Brain microvascular endothelial cell (primary cell): ENCODE measurements at places on chromosomes 2 and 18.

- DNase-seq, result no peak
Observed at GRCh38 chr2:239195318-239195871, 205.4 kb downstream of the HDAC4 start.

GRCh38 chr2:47193607-47194006, 38.5 kb upstream of the STPG4 start:
- DNase-seq, result no peak

DNA sequence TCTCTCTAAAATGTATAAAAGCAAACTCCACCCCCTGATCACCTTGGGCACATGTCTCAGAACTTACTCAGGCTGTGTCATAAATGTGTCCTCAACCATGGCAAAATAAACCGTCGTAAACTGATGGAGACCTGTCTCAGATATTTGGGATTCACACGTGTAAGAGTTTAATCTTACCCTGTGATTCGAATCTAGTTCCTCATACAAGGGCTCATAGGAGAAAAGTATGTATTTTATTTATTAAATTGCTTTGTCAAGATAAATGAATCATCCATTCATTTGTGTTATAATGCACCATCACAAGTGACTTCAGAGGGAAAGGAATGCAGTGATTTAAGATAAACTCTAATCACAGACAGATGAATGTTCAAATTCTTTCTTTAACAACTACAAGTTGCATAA, 712.5 kb upstream of the LRATD1 start:
- no peak for DNase-seq

GRCh38 chr2:17540813-17541530, 476 bp downstream of the VSNL1 start:
- DNase-seq, result no peak

DNA sequence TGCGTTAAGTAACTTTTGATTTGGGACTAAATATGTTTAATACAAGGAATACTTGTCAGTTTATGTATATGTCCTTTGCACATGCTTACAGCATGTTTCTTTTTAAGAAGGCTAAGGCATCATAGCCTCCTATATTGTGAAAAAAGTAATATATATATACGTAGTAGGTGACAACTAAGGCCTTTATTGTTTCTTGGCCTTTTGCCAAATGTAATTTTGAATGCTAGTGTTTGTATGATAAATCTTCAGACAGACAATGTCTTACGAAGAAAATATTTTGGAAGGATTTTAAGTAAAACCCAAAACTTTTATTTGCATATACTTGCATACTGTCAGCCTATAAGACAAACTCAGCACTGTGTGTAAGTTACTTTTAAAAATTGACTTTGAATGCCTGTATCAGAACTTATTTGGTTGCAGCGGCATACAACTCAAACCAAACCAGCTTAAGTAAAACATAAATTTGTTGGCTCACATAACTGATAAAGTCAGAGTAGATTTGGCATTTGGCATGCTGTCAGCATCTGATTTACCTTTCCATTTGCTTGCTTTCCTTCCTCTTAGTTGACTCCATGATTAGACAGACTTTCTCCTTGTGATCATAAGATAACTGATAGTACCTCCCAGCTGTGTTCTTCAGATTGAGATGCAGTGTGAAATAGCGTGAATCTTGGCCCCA, 24.4 kb downstream of the UBE2E3 start:
- no peak for DNase-seq

- DNase-seq, result no peak
Observed at GRCh38 chr2:11127761-11128160, 27.5 kb upstream of the SLC66A3 start.
